Tongue (tissue), 3 donors: ENCODE measurements at places on chromosomes 16 and 17.
A peak's percentile ranks its signal among the peaks of the same experiment; 100 is the strongest.

DNA sequence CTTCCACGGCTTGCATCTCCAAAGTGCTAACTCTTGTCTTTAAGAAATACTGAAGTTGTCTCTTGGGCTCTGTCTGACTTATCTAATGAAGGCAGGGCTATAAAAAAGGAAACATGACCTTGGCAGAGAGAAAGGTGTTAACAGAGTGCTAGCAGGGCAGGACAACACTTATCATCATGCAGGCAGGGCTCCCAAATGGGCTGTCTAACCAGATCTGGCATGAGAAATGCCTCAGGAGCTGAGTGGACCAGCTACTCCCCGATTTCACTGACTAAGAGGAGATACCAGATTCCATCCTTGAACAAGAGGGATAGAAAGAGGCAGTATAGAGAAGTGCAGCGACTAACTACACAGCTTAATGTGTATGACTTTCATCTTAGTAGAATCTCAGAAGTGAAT is 32.6 kb downstream of the PMP22 start:
- no peak for DNase-seq

GRCh38 chr17:13429201-13429600 is 172.5 kb downstream of the HS3ST3A1 start:
- DNase-seq, result no peak

- DNase-seq, result peak; percentile 63
Measured at GRCh38 chr17:77738751-77739531, 219.6 kb upstream of the TNRC6C start.

DNA sequence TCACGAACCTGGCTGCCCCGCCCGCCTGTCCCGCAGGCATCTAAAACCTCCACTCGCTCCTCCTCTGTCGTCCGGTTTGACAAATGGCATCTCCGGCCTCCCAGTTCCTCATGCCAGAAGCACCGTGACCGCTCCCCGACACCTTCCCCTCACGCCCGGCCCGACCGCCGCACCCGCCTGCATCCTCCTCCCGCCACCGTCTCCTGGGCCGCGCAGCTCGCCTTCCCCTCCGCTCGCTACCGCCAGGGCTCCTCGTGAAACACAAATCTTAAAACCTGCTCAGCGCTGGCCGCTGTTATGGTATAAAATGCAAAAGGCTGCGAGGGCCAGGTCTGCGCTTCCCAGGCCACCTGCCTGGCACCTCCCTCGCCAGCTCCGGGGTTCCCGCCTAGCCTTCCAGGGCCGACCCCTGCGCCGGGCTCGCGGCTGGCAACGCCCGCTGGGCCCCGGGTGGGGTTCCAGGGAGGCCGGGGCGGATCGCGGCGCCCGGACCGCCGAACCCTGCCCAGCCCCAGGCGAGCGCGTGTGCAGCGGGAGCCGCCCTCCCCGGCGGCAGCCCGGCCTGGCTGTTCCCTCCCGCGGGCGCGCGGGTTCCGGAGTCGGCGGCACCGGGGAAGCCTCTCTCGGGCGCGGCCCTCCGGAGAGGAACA is 488 bp downstream of the SPSB3 start:
- DNase-seq, result no peak

DNA sequence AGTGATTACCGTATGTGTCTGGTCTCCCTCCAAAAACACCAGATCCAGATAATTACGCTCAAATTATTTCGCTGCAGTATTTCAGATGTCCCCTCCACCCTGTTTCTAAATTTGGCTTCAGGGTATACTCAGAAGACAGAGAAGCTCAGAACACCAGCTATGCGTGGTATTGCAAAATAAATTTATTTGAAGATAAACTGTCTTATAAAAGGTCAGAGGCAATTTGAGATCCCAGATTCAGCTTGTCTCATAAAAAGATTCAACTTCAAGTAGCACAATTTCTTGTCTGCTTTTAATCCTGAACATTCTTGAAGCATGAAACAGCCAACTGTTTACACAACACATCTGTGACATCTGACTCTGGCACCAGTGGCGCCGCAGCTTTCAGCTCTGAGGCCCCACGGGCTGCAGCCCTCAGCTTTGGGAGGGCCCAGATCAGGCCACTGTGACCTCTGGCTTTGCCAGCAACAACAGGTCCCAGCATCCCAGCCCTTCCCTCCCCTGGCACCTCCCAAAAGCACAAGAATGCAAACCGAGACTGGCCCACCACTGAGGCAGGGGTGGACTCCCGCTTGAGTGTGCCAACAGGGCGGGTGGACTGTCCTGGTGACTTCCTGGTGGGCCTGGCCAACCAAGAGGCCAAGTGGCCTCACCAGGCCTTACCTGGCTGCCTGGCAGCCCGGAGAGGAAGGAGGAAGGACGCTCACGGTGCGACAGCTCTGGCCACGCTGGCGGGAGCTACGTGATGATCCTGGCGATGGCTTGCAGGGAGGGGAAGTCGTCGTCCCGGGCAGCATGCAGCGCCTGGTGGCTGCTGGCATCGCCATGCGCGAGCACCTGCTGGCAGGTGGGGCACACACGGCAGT is 8.0 kb downstream of the SYNGR3 start:
- peak; percentile 31 for DNase-seq

DNA sequence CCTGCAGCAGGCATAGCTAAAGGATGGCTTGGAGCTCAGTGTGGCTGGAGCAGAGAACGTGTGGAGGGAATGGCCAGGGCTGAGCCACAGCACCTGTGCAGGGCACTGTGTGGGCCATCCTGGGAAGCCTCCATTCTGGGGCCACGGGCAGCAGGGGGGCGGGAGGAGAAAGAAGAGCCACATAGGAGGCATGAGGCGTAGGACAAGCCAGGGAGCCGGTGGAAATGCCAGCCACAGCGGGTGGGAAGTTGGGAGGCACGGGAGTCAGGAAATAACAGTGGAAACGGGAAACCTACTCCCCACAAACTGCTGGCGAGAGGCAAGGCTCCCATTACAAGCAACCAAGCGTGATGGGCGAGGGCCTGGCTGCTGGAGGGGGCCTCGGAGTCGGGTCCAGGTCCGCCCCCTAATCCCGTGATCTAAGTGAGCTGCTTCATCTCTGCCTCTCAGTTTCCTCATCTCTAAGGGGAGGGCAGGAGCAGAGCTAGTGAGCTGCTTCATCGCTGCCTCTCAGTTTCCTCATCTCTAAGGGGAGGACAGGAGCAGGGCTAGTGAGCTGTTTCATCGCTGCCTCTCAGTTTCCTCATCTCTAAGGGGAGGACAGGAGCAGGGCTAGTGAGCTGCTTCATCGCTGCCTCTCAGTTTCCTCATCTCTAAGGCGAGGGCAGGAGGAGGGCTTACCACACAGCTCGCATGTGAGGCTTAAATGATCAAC is 104.9 kb downstream of the ADCY9 start:
- peak; percentile 20 for DNase-seq

- DNase-seq, result no peak
Measured at GRCh38 chr16:64051824-64052223, 1070.0 kb downstream of the CDH11 start.

- DNase-seq, result peak; percentile 8
Measured at GRCh38 chr16:57976331-57976796, 5.4 kb upstream of the CNGB1 start.

- DNase-seq, result no peak
Measured at GRCh38 chr16:1290063-1290501, 19.4 kb upstream of the UBE2I start.

DNA sequence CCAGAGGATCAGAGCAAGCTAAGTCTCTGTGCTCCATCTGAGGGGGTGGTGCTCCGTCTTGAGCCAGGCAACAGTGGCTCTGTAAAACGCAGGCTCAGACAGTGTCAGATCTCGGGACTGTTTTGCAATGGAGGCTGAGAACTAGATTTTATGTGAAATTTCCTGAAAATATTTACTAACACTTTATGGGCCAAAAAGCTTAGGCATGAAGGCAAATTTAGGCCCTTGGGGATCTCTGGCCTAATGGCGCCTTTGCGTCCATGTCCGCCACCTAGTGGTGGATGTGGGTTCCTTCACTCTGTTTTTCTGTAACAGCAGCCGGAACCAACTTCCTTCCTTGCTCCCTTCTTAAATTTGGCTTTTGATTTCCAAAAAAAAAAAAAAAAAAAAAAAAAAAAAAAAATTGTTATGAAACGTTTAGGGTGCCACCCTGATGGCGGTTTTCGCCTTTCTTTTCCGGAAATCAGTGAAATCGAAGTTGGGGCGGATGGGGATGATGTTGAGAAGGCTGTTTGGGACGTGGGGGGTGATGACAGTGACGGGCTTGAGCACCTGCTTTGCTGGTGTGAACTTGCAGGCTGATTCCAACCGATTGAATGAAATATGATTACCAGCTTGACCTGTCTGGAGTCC is 14.0 kb upstream of the ELAC2 start:
- peak; percentile 59 for DNase-seq

- DNase-seq, result peak; percentile 96
Measured at GRCh38 chr17:70621566-70621965, 452.2 kb downstream of the KCNJ2 start.

DNA sequence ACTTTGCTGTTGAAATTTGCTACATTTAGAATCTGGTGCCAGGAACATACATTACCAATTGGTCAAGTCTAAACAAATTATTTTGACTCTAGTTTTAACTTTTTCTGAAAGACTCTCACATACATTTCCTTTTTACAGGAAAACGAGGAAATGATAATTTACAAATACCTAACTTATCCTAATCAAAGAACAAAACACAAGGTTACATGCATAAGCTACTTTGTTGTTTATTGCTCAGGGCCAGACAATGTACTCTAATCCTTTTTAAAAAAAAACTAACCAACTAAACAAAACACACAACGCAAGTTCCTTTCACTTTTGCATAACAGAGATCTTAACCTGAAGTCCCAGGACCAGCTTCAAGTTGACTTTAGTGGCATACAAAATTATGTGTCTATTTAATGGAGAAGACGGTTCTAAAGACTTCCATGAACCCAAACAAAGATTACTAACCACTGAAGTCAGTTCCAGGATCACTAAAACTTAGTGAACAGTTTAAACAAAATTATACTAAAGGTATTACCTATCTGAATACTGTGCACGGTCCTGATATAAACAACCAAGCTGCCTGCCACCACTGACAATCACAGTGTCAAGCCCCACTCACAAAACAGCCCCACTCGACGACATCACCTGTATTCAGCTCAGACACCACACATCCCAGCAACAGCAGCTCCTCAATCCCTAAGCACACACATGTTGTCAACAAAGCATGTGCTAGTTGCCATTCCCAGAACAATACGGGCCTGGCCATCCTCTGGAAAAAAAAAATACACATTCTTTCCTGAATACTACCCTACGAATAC is 1.9 kb downstream of the ZNF652 start:
- DNase-seq, result no peak

DNA sequence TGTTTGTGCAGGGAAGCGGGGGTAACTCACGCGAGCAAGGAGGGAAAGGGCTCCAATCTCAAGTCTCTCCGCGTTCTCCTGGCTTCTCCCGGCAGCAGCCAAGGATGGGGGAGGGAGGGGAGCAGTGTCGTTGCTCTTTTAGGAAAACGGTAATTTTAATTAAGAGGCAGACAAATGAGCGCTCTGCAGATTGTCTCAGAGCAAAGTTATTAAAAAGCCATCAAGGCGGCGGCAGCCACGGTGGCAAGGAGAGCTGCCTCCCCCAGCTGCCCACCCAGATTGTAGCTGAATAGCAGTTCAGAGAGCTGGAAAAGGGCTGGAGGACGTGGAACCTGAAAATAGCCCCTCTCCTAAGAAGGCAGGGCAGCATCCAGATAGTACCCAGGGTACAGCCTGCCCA is 11.6 kb downstream of the SRCIN1 start:
- DNase-seq, result no peak

DNA sequence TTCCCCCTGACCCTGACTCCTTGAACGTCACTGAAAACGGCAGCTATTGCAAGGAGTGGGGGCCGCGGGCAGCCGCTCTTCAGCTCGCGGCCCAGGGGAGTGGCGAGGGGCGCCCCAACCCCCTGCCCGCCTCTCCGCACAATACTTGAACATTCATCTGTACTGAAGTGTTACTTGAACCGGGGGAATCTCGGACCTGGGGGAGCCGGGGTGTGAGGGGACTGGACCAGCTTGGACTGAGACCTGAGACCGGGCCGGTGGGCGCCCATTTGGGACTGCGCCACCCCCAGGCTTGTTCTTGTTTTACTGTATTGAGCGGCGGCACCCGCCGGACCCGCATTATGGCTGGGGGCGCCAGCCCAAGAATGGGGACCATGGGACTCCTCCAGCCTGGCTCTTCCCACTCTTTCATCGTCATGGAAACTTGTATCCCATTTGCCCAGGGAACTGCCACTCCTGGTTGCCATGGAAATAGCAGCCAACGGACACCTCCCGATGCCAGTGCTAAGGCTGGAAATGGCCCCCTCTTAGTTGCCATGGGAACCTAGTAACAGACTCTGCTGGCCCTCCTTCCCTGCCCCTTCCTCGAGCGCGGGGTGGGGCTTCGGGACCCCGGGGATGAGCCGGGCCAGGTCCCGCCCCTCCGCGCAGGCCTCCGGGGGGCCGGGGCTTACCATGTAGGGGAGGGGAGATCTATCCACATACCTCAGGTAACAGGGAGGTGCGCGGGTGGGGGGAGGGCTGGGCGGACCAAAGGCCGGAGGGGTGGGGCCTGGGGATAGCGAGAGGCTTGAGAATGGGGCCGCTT is 805 bp upstream of the ORAI3 start:
- peak; percentile 99 for DNase-seq

DNA sequence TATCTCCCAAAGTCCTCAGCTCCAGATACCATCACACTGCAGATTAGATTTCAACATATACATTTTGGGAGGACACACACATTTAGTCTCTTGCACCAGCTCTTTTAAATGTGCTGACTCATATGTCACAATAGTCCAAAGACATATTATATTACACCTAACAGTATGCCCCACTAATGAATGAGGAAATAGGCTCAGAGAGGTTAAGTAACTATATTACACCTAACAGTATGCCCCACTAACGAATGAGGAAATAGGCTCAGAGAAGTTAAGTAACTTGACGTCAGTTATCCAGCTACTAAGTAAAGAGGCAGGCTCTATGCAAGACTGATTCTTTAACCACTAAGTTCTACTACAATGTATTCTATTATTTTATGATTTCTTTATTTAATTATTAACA is 9.7 kb downstream of the IRX6 start:
- no peak for DNase-seq

DNA sequence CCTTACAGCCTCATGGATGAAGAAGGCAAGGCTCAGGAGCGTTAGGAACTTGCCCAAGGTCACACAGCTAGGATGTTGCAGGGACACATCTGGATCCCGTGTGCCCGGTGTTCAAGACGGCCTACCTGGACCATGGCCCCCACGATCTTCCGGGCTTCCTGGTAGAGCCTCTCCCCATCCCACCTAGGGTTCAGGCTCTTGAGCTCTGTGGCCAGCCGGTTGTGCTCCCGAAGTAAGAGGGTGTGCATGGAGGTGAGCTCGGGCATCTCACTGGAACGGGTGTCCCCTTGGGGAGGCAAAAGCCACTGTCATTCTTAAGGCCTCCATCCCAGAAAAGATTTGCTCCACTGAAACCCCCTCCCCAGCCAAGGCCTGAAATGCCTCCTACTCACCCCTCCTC is 5.3 kb downstream of the MPO start:
- DNase-seq, result no peak

- no peak for DNase-seq
Measured at GRCh38 chr17:40777971-40778370, 4.4 kb downstream of the KRT27 start.

- no peak for DNase-seq
Measured at GRCh38 chr16:72657791-72658190, 390.1 kb downstream of the ZFHX3 start.
